GM04504 (cell line): ENCODE measurements at places on chromosomes 1 and 21.

- DNase-seq: no peak
Observed at GRCh38 chr1:1177452-1178206, 3.9 kb downstream of the TTLL10 start.

- no peak for DNase-seq
Observed at GRCh38 chr1:119253366-119253765, 112.9 kb upstream of the WARS2 start.

GRCh38 chr1:234019387-234019786 is 114.9 kb downstream of the SLC35F3 start:
- DNase-seq: no peak

DNA sequence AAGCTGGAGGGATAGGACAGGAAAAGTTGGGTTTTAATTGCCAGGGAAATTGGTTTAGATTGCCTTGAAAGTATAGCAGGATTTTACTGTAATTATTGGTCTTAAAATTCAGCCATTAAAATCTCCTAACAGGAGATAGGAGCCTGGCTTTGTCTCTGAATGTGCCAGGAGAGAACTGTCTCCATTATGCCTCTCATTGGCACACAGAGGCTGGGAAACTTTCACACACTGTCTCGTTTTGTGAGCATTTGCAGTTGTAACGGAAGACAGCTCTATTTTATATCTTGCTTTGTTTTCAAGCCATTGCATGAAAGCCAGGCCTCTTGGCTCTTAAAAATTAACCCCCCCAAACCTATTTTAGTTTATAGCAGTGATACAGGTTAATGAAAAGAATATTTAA is 12.5 kb downstream of the DNAJC6 start:
- no peak for DNase-seq

DNA sequence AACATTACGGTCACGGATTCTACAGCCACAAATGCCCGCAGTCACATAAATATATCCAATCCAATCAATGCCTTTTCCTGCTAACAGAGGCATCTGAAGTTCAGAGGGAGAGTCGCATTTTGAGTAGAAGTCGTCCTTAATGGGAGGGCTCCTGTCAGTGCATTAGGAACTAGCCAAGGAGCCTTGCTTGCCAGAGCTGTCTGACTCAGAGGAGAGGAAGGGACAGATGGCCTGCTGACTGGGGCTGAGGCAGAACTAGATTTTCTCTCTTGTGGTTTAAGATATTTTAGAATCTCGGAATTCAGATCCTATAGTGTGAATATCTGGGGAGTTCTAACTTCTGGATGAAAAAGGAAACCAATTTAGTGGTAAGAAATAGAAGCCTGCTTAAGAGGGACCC is 10.6 kb downstream of the XKR8 start:
- peak; percentile 69 for DNase-seq

- DNase-seq: no peak
Observed at GRCh38 chr1:3790500-3790923, 5.8 kb downstream of the LRRC47 start.

GRCh38 chr1:23354245-23354644 is 10.2 kb upstream of the HNRNPR start:
- no peak for DNase-seq

GRCh38 chr1:6262555-6263420 is 1.9 kb upstream of the GPR153 start:
- no peak for DNase-seq

DNA sequence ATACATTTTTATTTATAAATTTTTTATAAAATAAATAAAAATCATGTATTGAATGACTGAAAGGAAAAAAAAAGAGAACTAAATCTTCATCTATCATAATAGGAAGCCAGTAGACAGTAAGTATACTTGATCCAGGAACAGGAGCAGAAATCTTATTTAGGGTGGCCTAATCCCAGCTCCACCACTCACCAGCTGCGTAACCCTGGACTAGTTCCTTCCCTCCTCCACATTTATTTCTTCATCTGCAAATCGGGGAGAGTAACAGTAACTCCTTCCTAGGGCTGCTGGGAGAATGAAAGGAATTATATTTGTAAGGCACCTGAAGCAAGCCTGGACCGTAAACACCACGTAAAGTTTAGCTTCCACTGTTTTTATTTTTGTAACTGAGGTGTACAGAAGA is 17.9 kb downstream of the GLIS1 start:
- DNase-seq: no peak

GRCh38 chr1:110233861-110234260 is 23.7 kb downstream of the KCNC4 start:
- no peak for DNase-seq
